Bronchial epithelial cell (primary cell): ENCODE measurements at places on chromosomes 5 and 9.

GRCh38 chr9:116736399-116737151 lies 49.5 kb downstream of the TRIM32 start:
- no peak for DNase-seq

GRCh38 chr9:130824079-130824478 lies 11.0 kb upstream of the ABL1 start:
- DNase-seq = no peak

GRCh38 chr5:134209477-134210245 lies 16.2 kb downstream of the PPP2CA start:
- DNase-seq = no peak

- no peak for DNase-seq
Measured at GRCh38 chr5:128722551-128722950, 184.5 kb upstream of the FBN2 start.

DNA sequence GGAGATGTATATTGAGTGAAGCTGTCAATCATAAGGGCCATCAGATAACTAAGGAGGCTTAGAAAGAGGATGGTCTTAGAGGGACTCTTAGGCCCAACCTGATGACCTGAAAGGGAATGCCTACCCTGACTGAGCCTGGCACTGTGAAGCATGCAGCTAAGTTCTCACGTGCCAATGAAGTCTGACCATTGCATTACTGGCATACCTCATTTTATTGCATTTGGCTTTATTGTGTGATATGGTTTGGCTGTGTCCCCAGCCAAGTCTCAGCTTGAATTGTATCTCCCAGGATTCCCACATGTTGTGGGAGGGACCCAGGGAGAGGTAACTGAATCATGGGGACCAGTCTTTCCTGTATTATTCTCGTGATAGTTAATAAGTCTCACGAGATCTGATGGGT lies 421.6 kb upstream of the SGCD start:
- no peak for DNase-seq

DNA sequence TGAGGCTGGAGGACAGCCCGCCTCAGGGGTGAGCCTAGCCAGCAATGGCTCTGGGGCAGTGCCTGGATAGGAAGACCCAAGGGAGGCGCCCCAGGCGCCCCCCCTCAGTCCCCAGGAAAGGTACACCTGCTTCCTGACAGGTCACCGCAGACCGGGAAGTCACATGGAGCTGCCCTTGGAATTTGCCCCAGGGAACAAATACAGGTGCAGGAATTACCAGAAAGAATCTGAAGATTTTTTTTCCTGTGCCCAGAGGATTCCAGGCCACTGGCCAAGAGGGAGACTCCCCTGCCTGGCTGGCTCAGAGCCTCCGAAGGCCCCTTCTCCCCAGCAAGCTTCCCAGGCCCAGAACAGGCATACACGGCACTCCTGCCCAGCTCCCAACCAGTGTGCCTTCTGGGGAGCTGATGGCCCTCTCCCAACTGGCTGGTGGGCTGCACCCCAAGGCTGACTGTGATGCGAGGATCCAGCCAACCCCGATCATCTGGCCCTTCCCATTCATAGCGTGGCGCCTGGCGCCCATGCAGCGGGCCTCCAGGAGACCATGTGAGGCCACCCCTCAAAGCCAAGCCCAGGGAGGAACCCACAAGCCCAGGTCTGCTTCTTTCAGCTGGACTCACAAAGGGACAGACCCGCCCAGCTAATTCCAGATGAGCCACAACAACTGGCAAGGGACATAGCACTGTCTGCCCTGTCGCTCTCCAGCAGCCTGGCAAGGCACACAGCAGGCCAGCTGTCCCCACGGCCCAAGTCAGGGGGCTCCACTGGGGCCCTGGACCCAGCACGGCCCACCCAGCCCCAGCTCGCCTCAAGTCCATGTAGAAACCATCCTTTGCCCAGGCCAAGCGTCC lies 2.3 kb downstream of the TPRN start:
- DNase-seq = peak; percentile 30

GRCh38 chr5:168941901-168942300 lies 359.0 kb downstream of the SLIT3 start:
- no peak for DNase-seq

- DNase-seq = no peak
Measured at GRCh38 chr5:78509145-78509865, 139.3 kb downstream of the LHFPL2 start.
